ENCODE measurements at places on chromosomes 3 and 15. TPM values are rescaled to one million over a fixed set of nuclear protein-coding genes. Genes with fewer than 3 reads are reported as not detected.

NR2F2 gene
- polyA plus RNA-seq = 392 TPM

CSTA gene
- polyA plus RNA-seq = 38.5 TPM

RNF168 gene
- polyA plus RNA-seq = 8.0 TPM

FAM107A gene
- 19.9 TPM for polyA plus RNA-seq

PIF1 gene
- polyA plus RNA-seq = 0.99 TPM

MORC1 gene
- polyA plus RNA-seq = not detected

LRRC3B gene
- 1.1 TPM for polyA plus RNA-seq

CTXN2 gene
- not detected for polyA plus RNA-seq

DNA sequence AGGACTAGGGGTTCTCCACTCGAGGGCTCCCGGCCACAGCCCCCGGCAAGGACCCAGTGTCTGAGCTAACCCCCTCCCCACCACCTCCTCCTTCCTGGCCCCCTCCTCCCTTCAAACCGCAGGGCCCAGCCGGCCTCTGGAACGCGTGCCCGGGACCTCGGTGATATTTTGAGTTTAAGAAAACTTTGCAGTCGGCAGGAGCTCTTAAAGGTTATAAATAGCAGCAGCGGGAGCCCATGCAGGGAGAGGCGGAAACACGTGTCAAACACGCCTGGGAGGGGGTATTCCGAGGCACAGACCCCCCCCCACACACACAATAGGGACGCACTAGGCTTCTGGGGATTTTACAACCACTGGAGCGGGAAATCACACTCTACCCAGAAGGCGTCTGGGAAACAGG lies 3.1 kb upstream of the PTH1R start:
- no peaks in the 10 kb centered on the region for H3K27me3 ChIP-seq
- H3K4me1 ChIP-seq = peaks cover 29% of the 10 kb centered on the region
- DNase-seq = peak; percentile 61
- H3K36me3 ChIP-seq = no peaks in the 10 kb centered on the region
- H3K4me3 ChIP-seq = no peak overlapping the region

- no peak overlapping the region for H3K27ac ChIP-seq
- H3K4me3 ChIP-seq = no peak overlapping the region
- H3K27me3 ChIP-seq = no peaks in the 10 kb centered on the region
- no peak for DNase-seq
Measured at GRCh38 chr3:23961913-23962312, 16.8 kb downstream of the NR1D2 start.

- no peaks in the 10 kb centered on the region for H3K36me3 ChIP-seq
Measured at GRCh38 chr15:59251001-59251845, 44.6 kb downstream of the LDHAL6B start.

DNA sequence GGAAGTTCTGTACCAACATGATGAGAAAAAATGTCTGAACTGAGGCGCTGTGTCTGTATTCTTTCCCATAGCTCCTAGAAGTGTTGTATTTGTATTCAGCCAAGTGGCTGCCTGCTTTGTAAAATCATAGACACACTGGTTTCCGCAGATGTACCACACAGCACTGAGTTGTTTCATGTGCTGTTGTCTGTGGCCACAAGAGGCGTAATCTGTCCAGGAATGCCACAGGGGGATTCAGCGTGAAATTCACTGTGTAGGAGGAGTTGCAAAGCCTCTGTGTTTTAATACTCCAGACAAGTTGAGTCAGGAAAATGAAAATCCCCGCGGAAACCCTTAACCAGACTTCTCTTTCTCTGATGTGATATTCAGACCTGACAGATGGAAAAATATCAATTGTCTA lies 462.2 kb downstream of the NSUN3 start:
- no peaks in the 10 kb centered on the region for H3K27me3 ChIP-seq
- H3K4me3 ChIP-seq = no peak overlapping the region
- no peaks in the 10 kb centered on the region for H3K36me3 ChIP-seq
- H3K4me1 ChIP-seq = peaks cover 7% of the 10 kb centered on the region
- peak; percentile 50 for DNase-seq

GRCh38 chr3:160601288-160601687 lies 35.9 kb upstream of the KPNA4 start:
- H3K4me3 ChIP-seq = no peak overlapping the region
- H3K27me3 ChIP-seq = no peaks in the 10 kb centered on the region
- H3K27ac ChIP-seq = no peak overlapping the region
- DNase-seq = no peak

- no peaks in the 10 kb centered on the region for H3K36me3 ChIP-seq
- H3K27ac ChIP-seq = no peak overlapping the region
- DNase-seq = no peak
- H3K4me3 ChIP-seq = no peak overlapping the region
- H3K27me3 ChIP-seq = no peaks in the 10 kb centered on the region
- H3K4me1 ChIP-seq = peaks cover 1% of the 10 kb centered on the region
Measured at GRCh38 chr15:80026754-80027153, 32.7 kb upstream of the ZFAND6 start.

- H3K4me1 ChIP-seq = peaks cover 10% of the 10 kb centered on the region
- H3K4me3 ChIP-seq = no peak overlapping the region
- no peaks in the 10 kb centered on the region for H3K27me3 ChIP-seq
- no peak for DNase-seq
Measured at GRCh38 chr3:188400494-188401243, 246.7 kb downstream of the LPP start.

DNA sequence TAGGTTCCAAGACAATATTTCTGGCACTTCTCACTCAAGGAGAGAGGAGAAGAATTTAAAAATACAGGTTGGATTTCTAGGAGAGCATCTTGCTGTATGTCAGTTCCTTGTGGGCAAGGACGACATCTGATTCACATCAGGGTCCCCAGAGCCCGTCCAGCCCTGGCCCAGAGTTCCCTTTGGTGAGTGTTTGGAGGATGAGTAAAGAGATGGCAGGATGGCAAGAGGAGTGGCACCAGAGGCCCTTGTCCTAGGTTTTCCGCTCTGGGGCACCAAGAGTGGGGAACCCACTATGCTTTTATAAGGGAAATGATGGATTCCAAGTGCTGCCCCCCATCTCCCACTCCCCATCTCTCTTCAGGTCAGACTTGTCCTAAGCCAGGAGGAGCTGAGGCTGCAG lies 181.8 kb downstream of the TBC1D2B start:
- no peak for DNase-seq
- H3K4me3 ChIP-seq = no peak overlapping the region
- no peaks in the 10 kb centered on the region for H3K36me3 ChIP-seq
- no peak overlapping the region for H3K27ac ChIP-seq
- no peaks in the 10 kb centered on the region for H3K4me1 ChIP-seq
- no peaks in the 10 kb centered on the region for H3K27me3 ChIP-seq

- H3K4me1 ChIP-seq = no peaks in the 10 kb centered on the region
- H3K4me3 ChIP-seq = no peak overlapping the region
- H3K27me3 ChIP-seq = no peaks in the 10 kb centered on the region
- no peak for DNase-seq
Measured at GRCh38 chr15:35872577-35872976, 326.6 kb upstream of the DPH6 start.

- H3K36me3 ChIP-seq = no peaks in the 10 kb centered on the region
- H3K27ac ChIP-seq = no peak overlapping the region
- no peak for DNase-seq
- peaks cover 2% of the 10 kb centered on the region for H3K4me1 ChIP-seq
- H3K4me3 ChIP-seq = no peak overlapping the region
Measured at GRCh38 chr3:126284258-126284904, 72.8 kb downstream of the KLF15 start.

DNA sequence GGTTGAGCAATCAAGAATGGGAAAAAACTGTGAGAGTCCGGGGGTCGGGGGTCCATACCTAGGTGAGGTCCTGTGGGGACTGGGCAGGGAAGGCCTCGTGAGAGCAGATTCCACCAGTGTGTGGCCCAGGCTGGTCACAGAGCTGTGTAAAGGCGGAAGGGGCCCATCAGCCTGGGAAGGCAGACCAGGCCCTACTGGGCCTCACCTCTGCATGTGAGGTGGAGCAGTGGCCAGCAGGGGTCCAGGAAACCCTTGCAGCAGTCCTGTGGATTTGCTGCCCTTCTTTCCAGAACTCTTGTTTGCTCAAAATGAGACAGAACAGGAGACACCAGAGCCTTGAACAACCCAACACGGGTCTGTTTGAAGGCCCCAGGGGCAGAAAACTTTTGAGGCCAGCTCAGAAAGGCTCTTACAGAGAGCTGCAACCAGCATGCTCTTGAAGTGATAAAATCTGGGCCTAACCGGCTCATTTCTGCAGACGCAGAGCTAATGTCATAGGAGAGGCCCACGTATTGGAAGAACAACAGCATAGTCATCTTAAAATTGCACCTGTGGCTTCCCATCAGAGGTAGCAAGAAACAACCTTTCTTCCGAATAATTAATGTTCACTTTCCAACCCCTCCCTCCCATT lies 30.3 kb upstream of the HHATL start:
- no peak for DNase-seq
- H3K36me3 ChIP-seq = no peaks in the 10 kb centered on the region
- H3K27me3 ChIP-seq = no peaks in the 10 kb centered on the region
- no peak overlapping the region for H3K27ac ChIP-seq

DNA sequence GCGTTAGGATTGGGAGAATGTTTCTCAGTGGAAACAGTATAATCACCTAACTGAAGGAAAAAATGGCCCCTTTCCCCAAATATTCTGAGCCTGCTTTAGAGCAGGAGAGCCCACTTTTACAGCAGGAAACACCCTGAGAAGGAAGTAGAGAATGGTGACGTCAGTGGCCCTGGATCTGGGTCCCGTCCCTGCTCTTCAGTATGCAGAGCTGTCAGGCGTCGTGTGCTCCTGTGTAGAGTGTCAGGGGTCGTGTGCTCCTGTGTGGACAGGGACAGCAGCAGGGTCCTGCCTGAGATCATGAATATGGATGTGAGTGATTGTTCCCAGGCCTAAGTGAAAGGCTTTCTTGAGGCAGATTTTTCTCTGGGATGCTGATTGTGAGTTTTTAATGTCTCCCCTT lies 45.2 kb downstream of the CGNL1 start:
- DNase-seq = no peak
- H3K4me1 ChIP-seq = no peaks in the 10 kb centered on the region
- no peaks in the 10 kb centered on the region for H3K36me3 ChIP-seq
- no peaks in the 10 kb centered on the region for H3K27me3 ChIP-seq
- no peak overlapping the region for H3K27ac ChIP-seq

- H3K36me3 ChIP-seq = no peaks in the 10 kb centered on the region
- peak; percentile 5 for DNase-seq
- no peak overlapping the region for H3K27ac ChIP-seq
- no peaks in the 10 kb centered on the region for H3K4me1 ChIP-seq
- no peaks in the 10 kb centered on the region for H3K27me3 ChIP-seq
Measured at GRCh38 chr3:197372047-197372661, 73.7 kb upstream of the DLG1 start.

DNA sequence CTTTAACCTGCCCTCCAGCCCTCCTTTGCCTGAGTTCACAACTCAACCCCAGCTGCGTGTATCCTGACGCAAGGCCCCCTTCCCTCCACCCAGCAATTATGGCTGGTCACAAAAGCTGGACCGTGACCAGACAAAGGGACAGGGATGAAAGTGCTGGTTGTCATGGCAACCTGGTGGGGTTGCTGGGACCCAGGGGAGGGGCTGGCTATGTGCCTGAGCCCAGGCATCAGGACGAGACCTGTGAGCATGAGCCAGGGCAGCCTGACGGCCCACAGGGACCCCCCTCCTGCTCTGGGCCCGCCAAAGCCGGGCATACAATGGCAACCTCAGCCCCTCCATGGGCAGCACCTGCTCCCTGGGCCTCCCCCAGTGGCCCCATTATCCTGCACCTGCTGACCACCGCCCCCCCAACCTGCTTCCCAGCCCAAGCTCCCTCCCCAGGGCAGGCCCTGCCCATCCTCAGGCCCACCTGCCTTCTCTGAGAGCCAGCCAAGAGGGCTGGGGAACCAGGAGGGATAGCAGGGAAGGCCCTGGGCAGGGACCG lies 4.5 kb upstream of the DNAH1 start:
- H3K4me3 ChIP-seq = no peak overlapping the region
- H3K27me3 ChIP-seq = no peaks in the 10 kb centered on the region
- no peaks in the 10 kb centered on the region for H3K36me3 ChIP-seq
- H3K4me1 ChIP-seq = no peaks in the 10 kb centered on the region

DNA sequence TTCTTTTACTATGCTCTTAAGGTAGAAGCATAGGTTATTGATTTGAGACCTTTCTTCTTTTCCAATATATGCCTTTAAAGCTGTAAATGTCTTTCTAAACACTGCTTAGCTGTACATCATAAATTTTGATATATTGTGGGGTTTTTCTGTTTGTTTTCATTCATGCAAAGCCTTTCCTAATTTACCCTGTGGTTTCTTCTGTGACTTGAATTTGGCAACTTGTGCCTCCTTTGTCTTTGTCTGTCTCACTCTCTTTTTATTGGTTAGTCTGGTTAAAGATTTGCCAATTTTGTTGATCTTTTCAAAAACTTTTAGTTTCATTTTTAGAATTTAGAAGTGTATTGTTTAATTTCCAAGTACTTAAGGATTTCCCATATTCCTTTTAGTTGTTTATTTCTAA lies 343.1 kb downstream of the OXSM start:
- no peaks in the 10 kb centered on the region for H3K27me3 ChIP-seq
- DNase-seq = no peak
- no peak overlapping the region for H3K27ac ChIP-seq

GRCh38 chr3:44865272-44866035 lies 3.7 kb downstream of the TMEM42 start:
- no peaks in the 10 kb centered on the region for H3K27me3 ChIP-seq
- no peak for DNase-seq
- no peak overlapping the region for H3K27ac ChIP-seq
- H3K36me3 ChIP-seq = no peaks in the 10 kb centered on the region
- peaks cover 5% of the 10 kb centered on the region for H3K4me1 ChIP-seq

DNA sequence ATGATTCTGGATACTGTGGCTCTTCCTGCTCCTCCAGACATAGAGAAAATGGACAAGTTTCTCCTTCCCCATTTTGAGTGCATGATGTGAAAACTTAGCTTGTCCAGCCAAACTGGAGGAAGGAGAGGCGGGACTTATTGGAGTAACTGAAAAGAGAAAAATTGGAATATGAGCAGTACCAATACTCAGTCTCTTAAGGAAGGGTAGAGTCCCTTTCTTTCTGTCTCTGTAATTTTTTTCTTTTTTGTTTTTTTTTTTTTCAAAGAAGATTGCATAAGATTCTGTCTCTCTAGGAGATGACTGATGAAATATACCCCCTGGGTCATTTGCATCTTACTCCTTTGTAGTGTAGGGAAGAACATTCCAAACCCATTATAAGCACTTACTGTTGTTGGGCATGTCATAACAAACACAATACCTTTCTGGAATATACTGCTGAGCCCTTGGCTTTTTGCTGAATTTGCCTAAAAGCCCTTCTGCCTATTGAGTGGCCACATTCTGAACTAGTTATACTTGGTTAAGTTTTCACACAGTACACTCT lies 498.1 kb upstream of the TPRG1 start:
- H3K4me3 ChIP-seq = no peak overlapping the region
- no peaks in the 10 kb centered on the region for H3K36me3 ChIP-seq
- no peaks in the 10 kb centered on the region for H3K4me1 ChIP-seq
- no peaks in the 10 kb centered on the region for H3K27me3 ChIP-seq
- no peak overlapping the region for H3K27ac ChIP-seq

Measured in ovary (tissue), 10 donors.